ENCODE measurements at places on chromosomes 5 and 9.

- DNase-seq = no peak
These were observed at the start of gene ENTREP1 for GRCh38 chr9:69324549-69325401. TSS of gene ENTREP1 (plus strand) at chr9:69325215. CDS start at chr9:69325310, 95 bp downstream.

DNA sequence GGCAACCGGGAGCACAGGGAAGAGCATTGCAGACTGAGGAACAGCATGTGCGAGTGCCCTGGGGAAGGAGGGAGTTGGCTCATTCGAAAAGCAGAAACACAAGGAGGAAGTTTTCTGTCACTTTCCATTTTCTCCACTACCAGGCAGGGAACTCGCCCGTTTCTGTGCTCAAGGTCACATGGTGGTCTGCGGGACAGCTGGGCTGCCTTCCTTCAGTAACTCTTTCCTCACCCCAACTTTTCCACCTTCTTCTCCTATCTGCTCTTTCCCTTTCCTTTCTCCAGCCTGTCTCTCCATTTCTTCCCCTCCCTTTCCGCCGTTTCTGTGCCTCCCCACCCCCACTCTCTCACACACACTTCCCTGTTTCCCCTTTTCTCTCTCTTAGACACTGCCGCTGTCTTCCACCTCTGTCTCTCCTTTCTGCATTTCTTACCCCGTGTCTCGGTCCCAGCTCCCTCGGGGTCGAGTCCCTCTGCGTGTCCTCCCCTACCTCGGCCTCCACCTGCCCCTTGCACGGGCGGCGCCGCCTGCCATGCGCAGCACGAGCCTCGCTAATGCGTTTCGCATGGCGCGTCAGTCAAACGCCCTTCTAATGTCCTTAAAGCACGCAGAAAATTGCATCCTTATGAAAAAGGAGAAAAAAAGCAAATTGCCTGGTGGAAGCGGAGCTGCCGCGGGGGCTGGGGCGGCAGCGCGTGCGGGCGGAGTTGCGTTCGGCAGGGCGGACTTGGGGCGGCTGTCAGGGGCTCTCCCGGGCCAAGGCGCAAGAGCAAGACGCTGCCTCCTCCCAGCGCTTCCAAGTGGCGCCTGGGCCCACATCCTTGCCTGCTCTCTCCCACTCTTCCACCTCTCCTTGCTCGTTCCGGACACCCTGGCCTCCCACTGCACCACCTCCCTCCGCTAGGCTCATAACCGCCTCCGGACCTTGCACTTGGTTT, 9.5 kb downstream of the BARX1 start:
- no peak for DNase-seq

- no peak for DNase-seq
These were observed 58.0 kb upstream of the PDE8B start for GRCh38 chr5:77152441-77152840.

DNA sequence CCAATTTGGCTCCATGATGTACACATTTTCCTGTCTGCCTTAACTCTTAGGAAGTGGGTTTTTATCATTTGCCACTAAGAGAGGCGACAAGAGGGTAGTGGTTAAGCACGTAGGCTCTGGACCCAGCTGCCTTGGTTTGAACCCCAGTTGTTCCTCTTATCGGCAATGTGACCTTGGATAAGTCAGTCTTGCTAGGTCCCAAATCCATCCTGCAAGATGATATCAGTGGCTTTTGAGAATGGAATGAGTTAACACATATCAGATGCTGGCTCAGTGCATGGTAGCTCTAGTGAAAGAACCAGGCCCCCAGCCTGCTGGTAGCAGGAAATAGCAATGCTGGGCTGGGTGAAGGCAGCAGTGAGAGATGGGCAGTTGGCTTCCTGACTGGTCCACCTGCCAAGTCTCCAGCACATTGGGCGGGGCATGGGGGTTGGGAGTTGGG, 72.5 kb downstream of the STK10 start:
- no peak for DNase-seq

GRCh38 chr5:137415231-137415681, 83.9 kb downstream of the SPOCK1 start:
- DNase-seq = no peak

DNA sequence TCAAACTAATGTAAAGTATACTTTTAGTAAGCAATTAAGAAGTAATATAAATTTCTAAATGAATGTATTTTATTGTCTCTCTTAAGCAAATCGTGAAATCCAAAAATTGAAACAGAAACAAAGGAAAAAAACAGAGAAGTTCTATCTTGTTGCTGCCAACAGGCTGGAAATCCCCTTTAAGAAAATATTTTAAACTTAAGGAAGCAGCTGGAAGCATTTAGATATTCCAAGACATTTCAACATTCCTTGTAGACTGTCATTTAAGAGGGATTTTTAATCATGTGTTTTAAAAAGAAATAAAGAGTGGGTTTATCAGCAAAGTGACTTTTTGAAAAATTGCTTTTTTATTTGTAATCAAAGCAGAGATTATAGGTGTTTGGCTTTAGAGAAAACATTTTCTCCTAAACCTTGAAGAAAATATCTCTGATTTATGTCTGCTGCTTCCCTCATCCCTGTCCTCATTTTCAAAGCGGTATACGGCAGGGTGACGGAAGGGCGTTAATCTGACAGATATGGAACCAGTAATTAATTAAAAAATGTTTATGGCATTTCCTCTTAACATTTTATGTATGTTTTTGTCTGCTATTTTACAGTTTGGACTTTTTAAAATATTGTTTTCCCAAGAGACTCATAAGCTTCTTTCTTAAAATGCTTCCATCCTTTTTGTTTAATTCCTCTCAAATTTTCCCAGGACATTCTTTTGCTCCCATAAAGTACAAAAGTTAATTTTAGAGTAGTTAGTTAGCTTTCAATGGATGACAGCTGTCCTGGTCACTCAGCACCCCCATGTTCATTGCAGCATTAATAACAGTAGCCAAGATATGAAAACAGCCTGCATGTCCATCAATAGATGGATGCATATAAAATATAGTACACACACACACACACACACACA, 245.6 kb downstream of the LURAP1L start:
- no peak for DNase-seq

DNA sequence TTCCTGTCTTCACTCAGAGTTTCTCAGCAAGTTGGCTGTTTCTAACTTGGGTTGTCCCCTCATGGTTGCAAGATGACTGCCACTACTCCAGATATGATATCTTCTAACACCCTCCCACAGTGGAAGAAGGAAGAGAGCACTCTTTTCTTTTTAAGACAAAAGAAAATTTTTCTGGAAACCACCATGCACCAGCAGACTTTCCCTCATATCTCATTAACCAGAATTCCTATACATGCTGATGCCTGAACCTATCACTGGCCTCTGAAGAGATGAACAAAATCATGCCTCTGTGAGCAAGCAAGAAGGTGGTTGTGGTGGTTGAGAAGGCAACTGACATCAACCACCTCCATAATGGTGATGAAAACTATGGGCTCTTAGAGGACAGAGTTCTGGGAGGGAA, 56.8 kb downstream of the FEM1C start:
- no peak for DNase-seq

DNA sequence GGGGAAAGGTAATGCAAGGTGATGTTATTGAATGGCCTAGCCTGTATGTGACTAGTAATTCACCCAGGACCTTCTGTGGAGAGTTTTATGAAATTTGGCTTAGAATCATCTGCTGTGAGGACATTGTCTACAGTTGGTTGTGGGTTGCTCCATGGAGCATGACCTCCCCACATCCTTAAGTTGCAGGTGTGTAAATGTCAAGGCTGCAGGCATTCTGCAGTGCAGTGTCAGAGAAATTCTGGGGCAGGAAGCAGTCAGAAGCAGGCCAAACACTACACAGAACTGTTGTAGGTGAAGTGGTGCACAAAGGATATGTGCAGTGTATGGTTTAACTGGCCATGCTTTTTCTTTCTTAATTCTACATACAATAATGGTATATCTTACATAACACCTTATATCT, 588.3 kb downstream of the EBF1 start:
- DNase-seq = no peak

GRCh38 chr9:4706971-4707622, 27.7 kb downstream of the CDC37L1 start:
- no peak for DNase-seq

- no peak for DNase-seq
These were observed 42.4 kb downstream of the ALDH7A1 start for GRCh38 chr5:126552614-126553013.

DNA sequence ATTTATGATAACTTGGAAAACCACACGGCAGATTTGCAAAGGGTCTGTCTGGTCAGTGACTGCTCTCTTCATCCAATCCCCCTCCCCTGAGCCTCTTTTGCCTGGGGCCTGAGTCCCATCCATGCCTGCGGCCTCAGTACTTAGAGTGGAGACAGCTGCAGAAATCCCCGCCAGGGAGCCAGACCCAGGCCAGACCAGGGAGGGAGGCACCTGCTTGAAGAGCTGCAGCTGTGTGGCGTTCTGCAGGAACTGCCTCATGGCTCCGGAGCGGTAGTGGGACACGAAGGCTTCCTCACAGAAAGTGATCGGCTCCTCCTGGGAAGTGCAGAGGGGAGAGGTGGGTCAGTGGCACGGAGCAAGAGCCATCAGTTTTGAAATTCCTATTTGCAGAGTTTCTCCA, 101.6 kb downstream of the CRB2 start:
- DNase-seq = no peak

DNA sequence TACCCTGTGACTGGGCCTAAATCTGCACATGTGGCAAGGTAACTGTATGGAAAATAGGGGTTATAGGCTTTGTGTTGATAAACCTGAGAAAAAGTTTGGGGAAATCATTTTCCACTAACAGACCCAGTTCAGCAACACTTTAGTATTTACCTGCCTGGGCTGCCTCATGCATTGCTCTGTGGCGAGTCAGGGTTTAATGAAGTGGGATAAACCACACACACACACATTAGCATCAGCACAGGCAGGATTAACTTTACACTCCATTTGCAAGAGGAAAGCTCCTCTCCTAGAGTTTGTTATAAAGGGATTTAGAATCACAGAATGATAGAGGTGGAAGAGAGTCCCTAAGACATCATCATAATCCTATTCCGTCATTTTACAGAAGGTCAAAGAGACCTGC, 20.0 kb upstream of the ZCCHC7 start:
- no peak for DNase-seq

- no peak for DNase-seq
These were observed 126.4 kb downstream of the SPOCK1 start for GRCh38 chr5:137372773-137373160.

DNA sequence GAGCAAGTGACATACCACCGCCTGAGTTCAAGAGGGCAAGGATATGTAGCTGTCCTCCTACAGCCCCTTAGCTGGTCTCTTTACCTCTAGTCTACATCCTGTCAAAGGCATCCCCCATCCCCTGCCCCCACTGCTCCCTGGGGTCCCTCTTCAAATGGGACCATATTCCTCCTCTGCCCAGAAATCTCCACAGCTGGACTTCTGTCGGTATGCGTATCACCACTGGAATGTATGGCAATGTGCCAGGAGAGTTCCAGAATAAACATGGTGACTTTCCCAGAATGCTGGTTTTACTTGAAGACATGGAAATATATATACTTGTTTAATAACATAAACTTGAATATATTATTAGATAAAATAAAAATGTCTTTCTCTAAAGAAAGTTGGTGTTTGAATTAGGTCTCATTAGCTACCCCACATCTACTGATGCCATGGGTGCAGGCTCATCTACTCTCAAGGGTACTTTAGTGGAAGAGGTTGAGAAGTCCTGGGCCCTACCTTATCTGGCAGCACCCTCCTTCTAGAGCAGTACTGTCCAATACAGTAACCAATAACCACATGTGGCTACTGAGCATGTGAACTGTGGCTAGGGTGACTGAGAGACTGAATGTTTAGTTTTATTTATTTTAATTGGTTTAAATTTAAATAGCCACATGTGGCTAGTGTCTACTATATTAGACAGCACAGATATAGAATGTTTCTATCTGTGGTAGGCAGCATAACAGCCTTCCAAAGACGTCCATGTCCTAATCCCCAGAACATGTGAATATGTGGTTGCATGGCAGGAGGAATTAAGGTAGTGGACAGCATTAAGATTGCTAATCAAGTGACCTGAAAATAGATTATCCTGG, 181.7 kb upstream of the SLC30A5 start:
- DNase-seq = no peak

GRCh38 chr5:6135977-6136376, 242.4 kb downstream of the MED10 start:
- DNase-seq = no peak

DNA sequence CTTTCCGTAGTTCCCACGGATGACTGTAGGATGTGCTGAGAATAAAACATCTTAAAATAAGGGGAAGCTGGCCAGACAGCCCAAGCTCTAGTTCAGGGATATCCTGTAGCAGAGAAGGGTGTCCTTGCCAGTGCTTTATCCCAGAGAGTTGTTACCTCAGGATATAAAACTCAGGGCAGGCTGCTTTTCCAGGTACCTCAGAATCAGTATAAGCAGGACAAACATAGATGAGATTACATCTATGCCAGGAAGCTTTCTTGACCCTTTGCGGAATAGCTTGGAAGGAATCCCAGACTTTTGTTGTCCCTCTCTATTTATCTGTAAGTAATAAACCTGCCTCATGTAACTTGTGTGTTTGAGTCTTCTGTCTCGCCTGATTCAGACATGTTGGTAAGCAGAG, 565.7 kb downstream of the PRDM9 start:
- no peak for DNase-seq
